ENCODE measurements at places on chromosomes 12 and 14.

DNA sequence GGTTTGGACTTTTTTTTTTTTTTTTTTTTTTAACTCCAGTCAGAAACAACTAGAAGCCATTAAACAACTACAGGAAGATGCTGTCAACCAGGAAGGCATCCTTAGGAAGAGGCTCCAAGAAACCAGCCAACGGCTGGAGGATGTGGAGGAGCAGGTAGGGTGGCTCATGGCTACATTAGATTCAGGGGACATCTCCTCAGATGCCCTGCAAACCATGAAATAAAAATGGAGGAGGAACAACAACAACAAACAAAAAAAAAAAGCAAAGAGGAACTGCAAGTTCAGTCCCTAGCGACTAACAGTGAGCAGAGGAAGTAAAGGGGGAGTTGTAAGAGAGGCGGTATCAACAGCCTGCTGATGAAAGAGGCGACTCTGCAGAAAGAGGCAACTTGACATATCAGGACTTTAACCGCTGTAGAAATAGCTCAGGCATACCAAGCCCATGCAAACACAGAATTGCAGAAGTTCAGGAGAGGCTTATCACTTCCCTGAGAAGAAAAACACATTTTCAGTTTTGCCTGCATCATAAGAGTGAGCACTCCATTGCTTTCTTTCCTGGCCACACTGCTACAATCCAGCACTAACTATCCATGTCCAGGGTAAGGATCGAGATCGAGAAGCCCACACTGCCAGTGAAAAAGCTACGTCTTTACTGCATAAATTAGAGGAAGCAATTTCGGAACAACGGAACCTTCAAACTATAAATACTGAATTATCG lies 103.5 kb upstream of the BCAT1 start:
- no peak for DNase-seq

- no peak for DNase-seq
These were observed 205.7 kb downstream of the TTC8 start for GRCh38 chr14:89029961-89030694.

DNA sequence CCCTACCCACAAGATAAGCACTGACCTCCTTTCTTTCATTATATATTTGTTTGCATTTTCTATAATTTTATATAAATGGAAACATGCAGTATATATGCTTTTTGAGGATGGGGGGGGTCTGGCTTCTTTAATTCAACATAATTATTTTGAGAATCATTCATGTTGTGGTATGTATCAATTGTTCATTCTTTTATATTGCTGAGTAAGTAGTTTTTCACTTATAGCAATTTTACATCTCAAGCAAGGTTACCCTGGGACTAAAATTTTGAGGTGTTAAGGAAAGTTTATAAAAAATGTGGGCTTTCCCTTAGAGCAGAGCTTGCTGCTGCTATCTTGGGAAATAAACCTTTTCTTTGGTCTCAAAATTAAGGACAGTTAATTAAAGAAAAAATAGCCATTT lies 89.9 kb upstream of the EGLN3 start:
- no peak for DNase-seq

DNA sequence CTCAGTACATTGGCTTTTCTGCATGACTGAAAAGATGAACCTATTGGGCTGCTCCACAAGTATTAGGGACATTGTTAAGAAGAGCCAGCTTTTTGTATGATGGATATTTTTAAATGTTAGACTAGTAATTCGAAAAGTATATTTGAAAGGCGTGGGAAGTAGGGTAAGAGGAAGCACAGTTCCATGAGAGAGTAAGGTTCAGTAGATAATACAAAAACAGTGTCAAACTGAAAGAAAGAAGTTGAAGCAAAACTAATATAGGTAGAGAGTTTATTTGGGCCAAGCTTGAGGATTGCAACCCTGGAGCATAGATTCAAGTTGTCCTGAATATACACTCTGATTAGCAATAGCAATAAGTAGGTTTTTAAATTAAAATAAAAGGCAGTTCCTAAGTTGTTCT lies 193.9 kb downstream of the RASSF9 start:
- no peak for DNase-seq

- no peak for DNase-seq
These were observed 38.3 kb downstream of the FGD6 start for GRCh38 chr12:95179011-95179410.

- no peak for DNase-seq
These were observed 11.0 kb downstream of the ZFC3H1 start for GRCh38 chr12:71652656-71653055.

GRCh38 chr14:99884834-99885648 lies 91.8 kb downstream of the EML1 start:
- DNase-seq: peak; percentile 66

- no peak for DNase-seq
These were observed 14.0 kb downstream of the BRF1 start for GRCh38 chr14:105286759-105287144.

DNA sequence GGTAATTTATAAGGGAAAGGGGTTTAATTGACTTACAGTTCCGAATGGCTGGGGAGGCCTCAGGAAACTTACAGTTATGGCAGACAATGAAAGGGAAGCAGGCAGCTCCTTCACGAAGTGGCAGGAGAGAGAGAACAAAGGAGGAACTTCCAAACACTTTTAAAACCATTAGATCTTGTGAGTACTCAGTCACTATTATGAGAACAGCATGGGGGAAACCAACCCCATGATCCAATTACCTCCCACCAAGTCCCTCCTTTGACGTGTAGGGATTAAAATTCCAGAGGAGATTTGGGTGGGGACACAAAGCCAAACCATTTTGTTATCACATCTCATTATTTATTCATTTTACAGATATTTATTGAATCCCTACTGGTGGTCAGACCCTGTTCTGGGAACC lies 822.8 kb downstream of the GALC start:
- no peak for DNase-seq

GRCh38 chr12:85834378-85834777 lies 1.8 kb downstream of the RASSF9 start:
- no peak for DNase-seq

DNA sequence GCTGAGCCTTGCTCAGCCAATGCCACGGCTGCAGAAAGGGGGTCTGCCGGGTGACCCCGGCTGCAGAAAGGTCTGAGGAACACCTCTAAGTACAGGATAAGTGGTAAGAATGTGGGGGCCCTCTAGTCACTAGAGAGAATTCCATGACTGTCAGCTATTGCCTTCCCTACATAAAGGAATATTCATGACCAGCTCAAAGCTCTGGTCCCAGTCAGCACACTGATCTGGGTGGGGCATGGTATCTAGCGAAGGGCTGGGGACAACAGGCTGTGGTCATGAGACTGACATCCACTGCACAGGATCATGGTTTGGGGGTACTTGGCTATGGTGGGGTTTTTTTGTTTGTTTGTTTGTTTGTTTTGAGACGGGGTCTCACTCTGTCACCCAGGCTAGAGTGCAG lies 42.1 kb downstream of the DCAF4 start:
- no peak for DNase-seq

DNA sequence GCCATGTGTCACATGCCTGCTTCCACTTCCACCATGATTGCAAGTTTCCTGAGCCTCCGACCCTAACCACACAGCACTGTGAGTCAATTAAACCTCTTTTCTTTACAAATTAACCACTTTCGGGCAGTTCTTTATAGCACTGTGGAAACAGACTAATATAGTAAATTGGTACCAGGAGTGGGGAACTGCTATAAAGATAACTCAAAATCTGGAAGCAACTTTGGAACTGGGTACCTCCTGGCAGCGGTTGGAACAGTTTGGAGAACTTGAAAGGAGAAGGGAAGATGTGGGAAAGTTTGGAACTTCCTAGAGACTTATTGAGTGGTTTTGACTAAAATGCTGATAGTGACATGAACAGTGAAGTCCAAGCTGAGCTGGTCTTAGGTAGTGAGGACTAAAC lies 436.1 kb downstream of the TMEM121 start:
- no peak for DNase-seq

GRCh38 chr12:51086933-51087332 lies 3.5 kb upstream of the CSRNP2 start:
- DNase-seq: no peak

- DNase-seq: no peak
These were observed 1.8 kb downstream of the GALNT6 start for GRCh38 chr12:51389302-51389999.

GRCh38 chr12:79764641-79765040 lies 73.9 kb upstream of the PAWR start:
- DNase-seq: no peak

DNA sequence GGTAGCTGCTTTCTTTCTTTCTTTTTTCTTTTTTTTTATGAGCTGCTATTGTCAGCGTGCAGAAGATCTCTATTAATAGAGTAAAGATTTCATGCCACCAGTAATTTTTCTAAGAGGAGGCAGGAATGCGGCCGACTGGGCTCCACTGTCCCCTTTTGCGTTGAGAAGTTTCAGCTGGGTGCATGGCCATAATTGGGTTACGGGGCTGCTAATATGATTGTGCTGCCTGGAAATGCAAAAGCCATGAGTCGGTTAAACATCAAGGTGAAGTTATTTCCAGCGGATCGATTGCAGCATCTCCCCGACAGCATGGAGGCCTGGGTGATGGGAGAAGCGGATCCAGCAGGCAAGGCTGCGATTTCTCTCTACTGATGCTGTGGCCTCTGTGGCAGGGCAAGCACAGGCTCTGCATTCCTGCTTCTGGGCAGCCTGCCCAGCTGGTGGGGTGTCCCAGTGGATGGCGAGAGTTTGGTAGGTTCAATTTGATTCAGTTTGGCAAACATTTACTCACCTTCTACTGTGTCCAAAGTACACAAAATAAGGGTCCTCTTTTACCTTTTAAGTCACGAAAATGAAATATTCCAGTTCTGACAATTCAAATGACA lies 54.4 kb upstream of the PRMT8 start:
- DNase-seq: peak; percentile 2

DNA sequence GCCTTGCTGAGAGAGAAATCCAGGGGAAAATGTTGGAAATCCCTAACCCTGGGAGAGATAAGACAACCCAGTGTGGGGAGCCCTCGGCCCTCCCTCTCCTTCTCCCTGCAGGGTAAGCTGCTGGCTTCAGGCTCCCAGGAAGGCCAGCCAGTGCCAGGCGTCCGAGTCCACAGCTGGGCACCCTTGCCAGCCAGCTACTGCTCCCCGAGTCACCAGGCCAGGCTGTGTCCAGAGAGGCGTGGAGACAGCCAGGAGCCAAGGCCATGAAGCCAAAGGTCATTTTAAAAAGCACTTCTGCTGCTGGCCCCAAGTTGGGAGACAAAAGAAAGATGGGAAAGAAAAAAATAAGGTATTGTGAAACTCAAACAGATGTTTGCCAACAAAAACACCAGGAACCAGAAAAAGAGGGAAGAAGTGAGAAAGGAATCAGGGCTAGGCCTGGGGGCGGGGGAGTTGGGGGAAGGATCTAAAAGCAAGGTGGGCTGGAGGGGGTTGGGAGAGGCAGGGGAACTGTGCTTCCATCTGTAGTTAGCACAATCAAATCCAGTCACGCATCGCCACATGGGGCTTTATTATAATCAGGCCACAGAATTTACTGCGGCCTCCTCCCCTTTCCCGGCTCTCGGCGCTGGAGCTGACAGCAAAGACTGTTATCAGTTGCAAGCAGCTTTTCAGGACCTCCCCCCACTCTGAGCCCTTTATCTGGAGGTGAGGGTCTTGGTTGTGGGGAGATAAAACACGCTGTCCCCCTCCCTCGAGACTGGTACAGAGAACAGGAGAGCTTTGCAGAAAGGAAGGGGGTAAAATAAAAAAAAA lies 33.5 kb downstream of the RBM19 start:
- no peak for DNase-seq

- peak; percentile 92 for DNase-seq
These were observed 83.4 kb downstream of the PDE3A start for GRCh38 chr12:20451761-20452160.

- DNase-seq: peak; percentile 93
These were observed 21.7 kb downstream of the CBX5 start for GRCh38 chr12:54258201-54258681.

DNA sequence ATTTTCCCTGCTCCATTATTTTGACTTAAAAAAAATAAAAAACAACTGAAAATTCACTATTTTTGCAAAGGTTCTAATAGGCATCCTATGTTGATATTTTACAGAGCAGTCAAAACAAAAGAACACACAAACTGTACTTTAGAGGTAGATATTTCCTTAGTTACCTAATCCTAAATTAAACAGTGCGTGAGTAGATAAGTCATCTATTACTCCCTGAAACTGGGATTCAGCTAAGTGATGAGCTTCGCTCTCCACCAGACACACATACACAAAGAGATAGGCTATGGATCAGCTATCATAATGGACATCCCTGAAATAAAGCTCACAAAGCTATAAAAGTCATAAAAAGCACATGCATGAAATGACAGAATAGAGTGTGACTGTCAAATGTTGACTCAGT lies 398.7 kb downstream of the SOX5 start:
- DNase-seq: no peak

- no peak for DNase-seq
These were observed 6.0 kb upstream of the SHMT2 start for GRCh38 chr12:57223191-57224165.

DNA sequence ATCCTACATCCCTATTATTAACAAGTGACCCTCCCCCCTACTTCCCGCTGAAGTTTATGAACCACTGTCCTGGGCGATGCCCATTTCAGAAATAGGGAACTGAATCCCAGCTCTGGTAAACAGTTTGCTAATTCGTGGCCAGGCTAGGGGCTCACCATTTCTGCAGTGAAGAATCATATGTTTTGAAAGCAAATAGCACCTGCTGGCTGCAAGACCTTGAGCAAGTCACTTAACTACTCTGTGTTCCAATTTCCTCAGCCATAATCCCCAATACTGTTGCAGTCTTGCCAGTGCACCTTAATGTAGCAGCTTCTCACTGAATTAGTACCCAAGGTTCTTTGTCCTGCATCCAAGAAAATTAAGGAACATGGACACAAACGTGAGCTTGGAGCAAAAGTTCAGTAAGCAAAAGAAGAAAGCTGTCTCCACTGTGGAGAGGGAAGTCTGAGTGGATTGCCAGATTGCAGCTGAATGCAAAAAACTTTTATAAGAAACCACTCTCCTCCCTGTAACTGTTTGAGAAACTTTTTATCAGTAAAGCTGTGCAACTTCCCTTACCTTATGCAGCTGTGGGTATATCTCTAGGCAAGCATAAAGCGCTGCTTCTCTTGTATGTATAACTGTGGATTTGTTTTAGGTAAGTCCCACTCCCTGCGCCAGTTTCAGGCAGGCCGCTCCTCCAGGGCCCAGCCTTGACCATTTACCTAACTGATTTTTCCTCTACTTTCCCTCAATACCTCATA lies 824 bp downstream of the OAS1 start:
- DNase-seq: no peak

DNA sequence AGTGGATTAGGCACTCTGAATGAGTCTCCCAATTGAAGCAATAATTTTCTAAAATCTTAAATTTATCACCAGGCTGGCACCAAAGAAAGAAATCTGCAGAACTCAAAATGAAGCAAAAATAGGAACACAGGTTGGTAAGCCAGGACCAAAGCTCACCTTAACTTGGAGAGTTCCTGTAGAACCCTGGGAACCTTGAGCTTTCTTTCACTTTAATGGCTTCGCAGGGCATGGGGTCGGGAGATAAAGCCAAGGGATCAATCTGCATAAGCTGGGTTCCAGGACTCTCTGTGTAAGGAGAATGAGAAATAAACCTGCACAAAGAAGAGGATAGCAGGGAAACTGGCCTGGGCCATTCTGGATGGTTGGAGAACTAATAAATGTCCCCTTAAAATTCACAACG lies 8.3 kb upstream of the VDR start:
- DNase-seq: no peak

GRCh38 chr14:51308866-51309265 lies 68.8 kb downstream of the TMX1 start:
- no peak for DNase-seq
